SHP77 treated with DMSO at 0.1 percent for 48 hours (cell line): ENCODE measurements at places on chromosomes 2 and 18.

GRCh38 chr2:233365861-233366520 is 11.7 kb downstream of the DGKD start:
- no peak for DNase-seq

DNA sequence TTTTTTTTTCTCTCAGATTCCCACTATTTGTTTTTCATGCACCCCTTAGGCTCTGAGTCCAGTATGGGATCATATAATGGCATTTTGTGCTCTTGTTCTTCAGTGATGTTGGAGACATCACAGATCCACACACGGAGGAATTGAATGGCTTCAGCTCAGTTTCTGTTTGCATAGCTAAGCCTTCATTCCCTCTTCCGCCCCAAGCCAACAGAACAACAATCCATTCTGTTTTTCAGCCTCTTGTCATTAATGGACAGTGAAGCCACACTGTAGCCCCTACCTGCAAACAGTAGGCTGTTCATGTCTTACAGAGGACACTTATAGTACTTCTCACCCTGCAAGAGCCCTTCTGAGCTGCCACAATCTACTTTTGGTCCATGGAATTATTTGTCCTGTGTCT is 64.0 kb upstream of the ZSWIM2 start:
- no peak for DNase-seq

DNA sequence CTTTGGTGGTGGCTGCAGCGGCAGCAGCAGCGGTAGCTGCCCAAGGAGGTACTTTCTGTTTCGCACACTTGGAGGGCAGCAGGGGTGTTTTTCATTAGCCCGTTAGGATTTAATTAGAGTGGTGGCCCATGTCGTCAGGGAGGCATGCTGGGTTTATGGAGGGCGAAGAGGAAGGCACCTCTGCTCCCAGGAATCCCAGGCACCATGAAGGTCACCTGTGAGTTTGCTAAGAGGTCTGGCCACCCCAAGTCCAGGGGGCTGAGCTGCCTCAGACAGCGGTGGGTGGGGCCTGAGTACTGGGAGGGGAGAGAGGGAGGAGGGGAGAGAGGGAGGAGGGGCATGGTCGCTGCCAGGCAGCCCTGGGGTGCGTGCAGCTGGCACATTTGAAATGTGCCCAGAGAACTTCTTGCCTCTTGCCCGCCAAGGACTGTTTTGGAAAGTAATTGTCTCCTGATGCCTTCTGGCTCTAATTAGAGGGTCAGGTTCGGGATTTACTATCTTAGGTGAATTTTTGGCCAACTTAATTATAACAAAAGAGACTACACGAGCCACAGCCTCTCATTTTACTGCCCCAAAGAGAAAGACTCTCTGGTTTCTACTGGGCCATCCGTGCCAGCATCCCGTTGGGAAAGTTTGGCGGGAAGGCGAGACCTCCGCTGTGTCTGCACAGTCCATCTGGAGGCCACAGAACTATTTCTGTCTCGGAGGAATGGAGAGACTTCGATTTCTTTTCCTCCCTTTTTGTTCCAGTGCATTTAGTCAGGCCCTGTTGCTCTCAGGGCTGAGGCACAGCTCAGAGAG is 62.0 kb downstream of the GLI2 start:
- no peak for DNase-seq

DNA sequence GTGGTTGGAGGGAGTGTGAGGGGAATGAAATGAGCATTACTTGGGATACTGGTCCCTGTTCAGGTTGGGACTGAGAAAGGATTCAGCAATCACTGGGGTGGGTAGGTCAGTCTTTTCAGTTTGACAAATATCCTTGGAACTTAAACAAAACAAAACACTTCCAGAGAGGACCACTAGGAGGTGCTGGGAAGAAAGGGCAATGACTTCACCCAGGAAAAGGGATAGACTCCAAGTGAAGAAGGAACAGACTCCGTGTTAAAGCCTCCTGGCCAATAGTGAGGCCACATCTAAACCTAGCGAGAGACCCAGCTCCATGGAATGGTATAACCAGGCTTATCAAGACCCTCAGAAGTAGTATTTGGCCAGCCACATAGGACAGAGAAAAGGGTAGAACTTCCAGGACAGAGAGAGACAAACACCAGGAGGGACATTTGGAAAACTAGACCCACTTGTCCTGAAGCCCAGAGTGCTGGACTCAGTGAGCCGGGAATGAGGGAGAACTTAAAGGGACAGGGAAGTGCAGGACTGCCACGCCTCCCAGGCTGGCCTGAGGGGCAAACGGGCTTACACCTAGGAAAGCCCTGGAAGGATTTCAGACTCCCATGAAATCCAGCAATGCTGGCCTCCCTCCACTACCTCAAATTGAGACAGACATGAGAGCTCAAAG is 19.6 kb upstream of the KCNG3 start:
- DNase-seq, result no peak
